ENCODE measurements at places on chromosomes 1 and 21. TPM values are rescaled to one million over a fixed set of nuclear protein-coding genes. Genes with fewer than 3 reads are reported as not detected.

Gene LRRIQ3
- total RNA-seq, result 0.35 TPM

Gene PPFIA4
- 0.11 TPM for total RNA-seq

Gene S100A12
- total RNA-seq, result not detected

Gene AMY2A
- not detected for total RNA-seq

Gene KIRREL1
- 42.8 TPM for total RNA-seq

Gene OXCT2
- total RNA-seq, result 8.6 TPM

Gene CCDC28B
- total RNA-seq, result 15.3 TPM

Gene VASH2
- total RNA-seq, result 0.14 TPM

- no peak for DNase-seq
Measured at GRCh38 chr1:29122682-29123052, 1.0 kb downstream of the TMEM200B start.

- DNase-seq, result no peak
Measured at GRCh38 chr1:11979028-11979850, 1.0 kb upstream of the MFN2 start.

- no peak for DNase-seq
Measured at GRCh38 chr1:205976036-205976435, 27.2 kb downstream of the RAB7B start.

GRCh38 chr1:225866061-225866837 is 15.9 kb downstream of the TMEM63A start:
- no peak for DNase-seq

- no peak for DNase-seq
Measured at GRCh38 chr1:111378791-111379190, 48.7 kb downstream of the OVGP1 start.

- DNase-seq, result no peak
Measured at GRCh38 chr1:238779716-238780115, 606.7 kb upstream of the CHRM3 start.

- DNase-seq, result no peak
Measured at GRCh38 chr1:46420533-46420915, 26.4 kb downstream of the FAAH start.

DNA sequence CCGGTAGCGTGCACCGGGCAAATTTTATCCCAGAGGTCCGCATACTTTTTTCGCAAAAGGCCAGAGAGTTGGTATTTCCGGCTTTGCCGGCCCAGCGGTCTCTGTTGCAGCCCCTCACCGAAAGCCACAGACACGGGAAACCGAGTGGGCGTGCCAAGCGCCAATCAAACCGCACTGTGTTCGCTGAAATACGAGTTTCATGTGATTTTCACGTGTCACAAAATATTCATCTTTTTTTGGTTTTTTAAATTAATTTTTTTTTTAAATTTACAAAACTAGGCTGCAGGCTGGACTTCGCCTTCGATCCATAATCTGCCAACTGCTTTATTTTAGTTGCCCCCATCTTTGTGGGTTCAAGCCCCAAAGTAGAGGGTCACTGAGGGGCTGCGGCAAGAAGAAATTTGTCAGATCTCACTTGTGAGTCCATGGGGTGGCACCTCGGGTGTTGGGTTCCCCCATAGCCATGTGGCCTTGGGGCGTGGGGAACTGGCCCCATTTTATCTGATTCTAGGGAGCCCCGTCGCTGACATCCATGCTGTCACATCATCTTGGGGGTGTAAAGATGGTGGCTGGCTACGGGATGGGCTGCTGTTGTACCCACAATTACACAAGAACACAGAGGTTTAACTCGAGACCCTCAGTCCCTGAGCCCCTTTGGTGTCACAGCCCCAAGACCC is 20.8 kb downstream of the SLC45A1 start:
- no peak for DNase-seq

- no peak for DNase-seq
Measured at GRCh38 chr1:116261227-116261626, 111.8 kb upstream of the ATP1A1 start.

DNA sequence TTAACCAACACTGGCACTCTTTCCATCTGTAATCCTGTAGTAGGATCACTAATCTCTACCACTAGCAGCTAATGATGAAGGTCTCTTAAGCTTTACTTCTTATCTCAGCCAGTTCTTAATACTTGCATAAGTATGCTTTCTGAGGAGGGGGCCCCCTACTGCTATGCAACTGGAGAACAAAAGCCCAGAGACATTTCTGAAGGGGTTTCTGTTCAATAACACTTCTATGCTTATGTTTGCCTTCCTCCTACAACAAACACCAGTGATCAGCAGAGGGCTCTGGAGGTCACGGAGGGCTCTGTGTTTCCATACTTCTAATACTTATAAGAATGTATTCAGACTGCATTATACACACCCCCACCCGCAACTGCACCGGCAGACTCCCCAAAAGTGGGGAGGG is 215.8 kb downstream of the BARHL2 start:
- no peak for DNase-seq

DNA sequence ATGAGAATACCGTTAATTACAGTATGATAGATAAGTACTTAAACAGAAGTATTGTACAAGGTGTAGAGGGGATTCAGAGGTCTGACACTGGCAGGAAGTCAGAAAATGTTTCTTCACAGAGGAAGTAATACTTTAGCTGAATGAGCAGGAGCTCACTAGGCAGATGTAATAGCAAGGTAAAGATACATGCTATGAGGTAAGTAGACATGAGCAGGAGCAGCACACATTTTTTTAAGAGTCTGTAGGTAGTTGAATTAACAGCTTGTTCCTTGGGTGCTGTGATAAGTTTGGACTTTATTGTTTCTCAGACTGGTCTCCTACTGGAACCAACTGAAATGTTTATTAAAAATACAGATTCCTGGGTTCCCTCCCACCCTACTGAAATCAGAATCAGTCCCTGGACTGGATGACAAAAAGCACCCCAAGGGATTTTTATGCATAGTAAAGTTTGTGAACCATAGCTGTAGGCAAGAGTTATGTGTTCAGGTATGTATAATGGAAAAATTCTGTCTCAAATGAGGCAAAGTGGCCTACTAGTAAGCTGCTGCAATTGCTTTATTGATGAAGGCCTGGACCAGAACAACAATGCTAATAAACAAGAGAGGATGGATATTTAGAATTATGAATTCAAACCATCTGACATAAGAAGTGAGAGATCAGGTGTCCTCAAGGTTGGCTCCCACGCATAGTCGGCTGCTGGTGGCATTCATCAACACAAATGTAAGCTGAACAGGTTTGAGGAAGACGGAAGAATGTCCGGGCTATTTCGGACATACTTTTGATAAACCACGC is 902 bp downstream of the AP4B1 start:
- DNase-seq, result no peak

DNA sequence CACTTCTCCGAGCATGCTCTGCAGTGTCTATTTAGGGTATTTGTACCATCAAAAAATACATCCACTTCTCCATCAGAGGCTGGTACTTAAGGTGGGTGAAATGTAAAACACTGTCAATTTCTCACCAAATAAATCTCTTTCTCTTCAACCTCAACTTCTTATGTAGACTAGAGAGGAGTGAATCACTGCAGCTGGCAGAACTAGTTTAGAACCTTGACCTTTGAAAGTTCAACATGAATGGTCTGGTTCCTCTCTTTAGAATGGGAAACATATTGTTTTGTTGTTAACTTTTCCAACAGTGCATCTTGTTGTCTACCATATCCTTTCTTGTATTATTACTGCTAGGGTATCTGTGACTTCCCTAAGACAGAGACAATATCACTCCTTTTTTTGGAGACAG is 20.1 kb upstream of the SLC44A5 start:
- no peak for DNase-seq

GRCh38 chr21:43268086-43268803 is 99.4 kb downstream of the CRYAA start:
- DNase-seq, result no peak

- DNase-seq, result no peak
Measured at GRCh38 chr1:175211656-175212055, 19.1 kb upstream of the KIAA0040 start.

DNA sequence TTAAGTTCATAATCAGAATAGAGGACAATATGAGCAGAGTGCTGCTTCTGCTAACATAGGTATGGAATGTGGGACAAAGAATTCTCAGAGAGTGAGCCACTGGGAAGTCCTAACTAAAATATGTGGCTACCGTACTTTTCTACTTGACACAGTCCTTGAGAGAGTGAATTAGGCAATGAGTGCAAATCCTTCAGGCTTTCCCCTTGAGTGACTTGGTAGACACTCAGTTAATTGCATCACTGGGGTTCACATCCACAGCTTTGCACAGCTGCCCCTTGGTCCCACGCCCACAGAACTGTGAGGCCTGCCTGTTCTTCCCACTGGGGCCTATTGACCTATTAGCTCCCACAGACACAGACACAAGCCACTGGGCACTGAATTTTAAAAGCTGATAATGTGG is 40.5 kb upstream of the PAXBP1 start:
- no peak for DNase-seq

DNA sequence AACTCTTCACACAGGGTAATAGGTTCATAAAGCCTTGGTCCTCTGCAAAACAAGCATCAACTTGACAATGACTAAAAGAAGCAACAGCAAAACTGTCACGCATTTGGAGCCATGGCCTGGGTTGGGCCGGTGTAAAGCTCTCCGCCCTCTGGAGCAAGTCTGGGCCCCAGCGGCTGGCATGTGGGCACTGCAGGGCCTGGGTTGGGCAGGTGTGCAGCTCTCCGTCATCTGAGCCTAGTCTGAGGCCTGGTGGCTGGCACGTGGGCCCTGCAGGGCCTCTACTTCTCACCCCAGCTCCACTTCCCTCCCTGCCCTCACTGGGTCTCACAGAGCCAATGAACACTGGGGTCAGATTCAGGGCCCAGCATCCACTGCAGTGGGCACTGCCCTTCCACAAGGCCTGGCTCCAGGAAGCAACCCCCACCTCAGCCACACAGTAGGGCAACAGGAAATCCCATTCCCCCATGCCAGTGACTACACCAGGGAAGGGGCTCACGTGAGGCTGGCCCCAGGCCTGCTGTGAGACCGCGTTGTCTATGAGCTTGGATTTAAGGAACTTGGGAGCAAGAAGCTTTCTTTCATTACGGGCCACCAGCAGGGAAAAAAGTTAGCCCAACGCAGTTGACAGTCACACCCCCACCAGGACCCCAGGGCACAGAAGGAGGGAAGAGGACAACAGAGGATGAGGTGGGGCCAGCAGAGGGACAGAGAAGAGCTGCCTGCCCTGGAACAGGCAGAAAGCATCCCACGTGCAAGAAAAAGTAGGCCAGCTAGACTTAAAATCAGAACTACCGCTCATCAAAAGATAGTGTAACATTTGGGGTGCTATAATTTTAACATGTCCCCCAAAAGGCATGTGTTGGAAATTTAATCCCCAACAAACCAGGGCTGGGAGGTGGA is 52.7 kb downstream of the NPHP4 start:
- DNase-seq, result no peak

GRCh38 chr1:200808846-200809245 is 63.9 kb upstream of the GPR25 start:
- DNase-seq, result no peak

- peak; percentile 47 for DNase-seq
Measured at GRCh38 chr1:151106894-151107293, 36.3 kb downstream of the GABPB2 start.

DNA sequence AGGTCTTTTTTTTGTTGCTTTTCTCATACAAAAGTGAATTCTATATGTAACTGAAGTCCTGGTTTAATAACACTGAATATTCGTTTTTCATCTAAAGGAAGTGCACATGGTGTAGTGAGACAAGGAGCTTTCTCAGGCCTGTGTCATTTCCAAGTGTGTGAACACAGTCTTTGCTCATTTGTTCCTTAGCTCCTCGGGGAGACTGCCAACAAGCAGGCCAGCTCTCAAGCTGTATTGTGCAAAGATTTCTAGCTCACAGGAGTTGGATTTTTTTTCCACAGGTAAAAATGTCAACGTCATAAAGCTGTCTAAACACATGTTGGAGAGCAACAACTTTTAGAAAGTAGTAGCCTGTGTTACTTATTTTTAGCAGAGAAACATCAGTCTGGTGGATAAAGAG is 87.8 kb upstream of the S1PR1 start:
- DNase-seq, result no peak

- DNase-seq, result no peak
Measured at GRCh38 chr1:18817795-18818435, 41.5 kb downstream of the TAS1R2 start.

Measured in pulmonary artery endothelial cell (primary cell).